Glutamatergic neuron (in vitro differentiated cells): ENCODE measurements at places on chromosomes 6 and 20. TPM values are rescaled to one million over a fixed set of nuclear protein-coding genes. Genes with fewer than 3 reads are reported as not detected.
A peak's percentile ranks its signal among the peaks of the same experiment; 100 is the strongest.

DNA sequence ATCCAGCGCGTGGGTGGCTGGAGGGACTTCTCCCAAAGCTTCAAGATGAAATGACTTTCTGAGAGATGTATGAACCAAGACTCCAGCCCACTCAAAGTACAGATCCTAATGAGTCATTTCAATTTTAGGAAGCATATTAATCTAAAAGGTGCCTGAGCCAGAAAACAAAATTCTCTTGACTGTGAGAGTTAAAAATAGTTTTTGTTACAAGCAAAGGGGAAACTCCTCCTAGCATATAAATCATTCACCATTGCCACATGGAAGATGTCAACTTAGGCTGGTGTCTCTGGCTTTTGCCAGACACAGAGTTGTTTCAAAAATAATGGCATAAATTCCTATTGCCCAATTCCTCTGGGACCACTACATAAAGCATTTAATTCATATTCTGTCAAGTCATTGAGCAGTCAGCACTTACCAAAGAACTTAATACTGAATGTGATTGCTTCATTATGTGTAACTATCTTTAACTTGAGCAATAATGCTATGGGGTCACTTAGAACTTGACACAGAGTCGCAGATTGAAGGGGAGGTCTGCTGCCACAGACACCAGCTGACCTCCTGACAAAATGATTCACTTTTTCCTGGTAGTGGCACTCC, 280.6 kb downstream of the SLC35F1 start:
- DNase-seq, result no peak
- H3K27ac ChIP-seq, result no peak overlapping the region
- H3K36me3 ChIP-seq, result no peaks in the 10 kb centered on the region
- H3K4me1 ChIP-seq, result peaks cover 3% of the 10 kb centered on the region
- H3K4me3 ChIP-seq, result no peak overlapping the region

DNA sequence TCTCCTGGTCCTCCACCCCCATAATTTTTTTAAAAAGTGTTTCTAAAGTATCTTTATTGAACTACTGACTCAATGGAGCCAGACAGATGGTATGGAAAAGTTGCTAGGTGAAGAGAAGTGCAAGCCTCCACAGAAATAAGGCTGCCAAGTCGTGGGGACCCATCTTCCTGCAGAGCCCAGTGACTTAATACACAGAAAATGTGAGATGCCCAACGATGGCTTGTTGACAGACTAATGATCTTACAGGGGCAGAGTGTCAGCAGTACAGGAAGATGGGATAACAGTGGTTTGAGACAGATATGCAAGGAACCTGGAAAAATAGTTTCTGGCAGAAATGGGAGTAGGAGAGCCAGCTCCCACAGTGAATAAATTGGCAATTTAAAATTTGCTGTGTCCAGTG, 43.3 kb downstream of the FYN start:
- H3K4me3 ChIP-seq, result peak overlapping the region; percentile 10
- no peak for DNase-seq
- no peak overlapping the region for H3K27ac ChIP-seq
- peaks cover 6% of the 10 kb centered on the region for H3K27me3 ChIP-seq
- no peaks in the 10 kb centered on the region for H3K36me3 ChIP-seq

DNA sequence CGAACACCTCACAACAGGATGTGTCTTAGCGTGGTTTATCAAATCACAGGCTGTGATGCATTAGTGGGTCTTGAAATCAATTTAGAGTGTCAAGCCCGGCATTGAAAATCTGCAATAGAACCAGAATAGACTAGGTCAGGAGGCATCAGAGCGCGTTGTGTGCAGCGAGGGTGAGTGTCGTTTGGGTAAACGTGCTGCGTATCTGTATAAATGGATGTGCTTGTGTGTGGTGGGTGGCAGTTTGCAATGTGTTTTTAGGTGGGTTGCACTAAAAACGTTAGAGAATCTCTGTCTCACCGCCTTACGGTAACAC, 121.0 kb upstream of the SULF2 start:
- H3K36me3 ChIP-seq, result no peaks in the 10 kb centered on the region
- H3K4me1 ChIP-seq, result peaks cover 51% of the 10 kb centered on the region
- peaks cover 14% of the 10 kb centered on the region for H3K27me3 ChIP-seq
- no peak for DNase-seq
- no peak overlapping the region for H3K4me3 ChIP-seq

GRCh38 chr20:47419953-47420514, 63.5 kb upstream of the ZMYND8 start:
- H3K36me3 ChIP-seq, result no peaks in the 10 kb centered on the region
- no peaks in the 10 kb centered on the region for H3K27me3 ChIP-seq
- no peak overlapping the region for H3K4me3 ChIP-seq
- peak; percentile 21 for DNase-seq
- peak overlapping the region; percentile 89 for H3K27ac ChIP-seq

- DNase-seq, result no peak
- no peak overlapping the region for H3K4me3 ChIP-seq
- H3K4me1 ChIP-seq, result peaks cover 4% of the 10 kb centered on the region
- H3K27ac ChIP-seq, result no peak overlapping the region
These were observed 3.3 kb downstream of the ZSWIM3 start for GRCh38 chr20:45860560-45861220.

DNA sequence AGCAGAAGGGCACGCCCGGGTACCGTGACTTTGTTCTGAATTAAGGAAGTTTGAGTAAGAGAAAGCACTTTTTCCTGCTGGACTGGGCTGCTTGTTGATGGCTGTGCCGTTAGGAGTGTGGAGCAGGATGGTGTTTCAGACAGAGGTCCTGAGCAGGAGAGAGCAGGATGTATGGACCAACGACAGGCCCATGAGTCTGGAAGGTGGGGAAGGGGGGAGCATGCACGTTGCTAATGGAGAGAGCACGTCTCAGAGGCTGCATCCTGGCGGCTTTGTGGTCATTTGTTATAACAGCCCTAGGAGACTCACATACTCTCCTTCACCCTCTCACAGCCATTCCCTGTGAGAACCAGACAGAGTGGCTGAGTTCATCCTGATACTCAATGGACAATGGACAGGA, 56.8 kb downstream of the PHACTR3 start:
- H3K36me3 ChIP-seq, result peaks cover 37% of the 10 kb centered on the region
- H3K27me3 ChIP-seq, result peaks cover 13% of the 10 kb centered on the region
- no peak for DNase-seq
- H3K4me1 ChIP-seq, result peaks cover 4% of the 10 kb centered on the region
- no peak overlapping the region for H3K27ac ChIP-seq

DNA sequence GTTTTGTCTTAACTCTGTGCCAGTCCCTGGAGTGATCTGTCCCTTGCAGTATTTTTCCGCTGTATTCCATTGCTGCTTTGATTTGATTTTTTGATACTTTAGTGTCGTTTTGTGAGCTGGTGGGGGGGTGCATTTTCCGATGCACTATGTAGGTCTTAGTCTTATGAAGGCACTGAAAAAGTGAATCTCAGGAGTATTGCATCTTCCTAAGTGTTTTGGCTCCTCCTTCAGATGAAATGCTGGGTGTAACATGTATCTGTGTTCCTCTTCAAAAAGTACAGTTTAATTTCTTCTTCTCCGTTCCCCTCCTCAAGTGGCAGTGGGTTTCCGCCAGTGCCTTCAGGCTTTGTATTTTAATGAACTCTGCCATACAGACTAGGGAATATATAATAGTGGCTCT, 580.7 kb upstream of the GJE1 start:
- no peaks in the 10 kb centered on the region for H3K4me1 ChIP-seq
- H3K27ac ChIP-seq, result no peak overlapping the region
- peaks cover 5% of the 10 kb centered on the region for H3K36me3 ChIP-seq
- no peak for DNase-seq

- H3K27me3 ChIP-seq, result peaks cover 7% of the 10 kb centered on the region
- no peak overlapping the region for H3K4me3 ChIP-seq
- no peaks in the 10 kb centered on the region for H3K36me3 ChIP-seq
- no peak for DNase-seq
- peaks cover 14% of the 10 kb centered on the region for H3K4me1 ChIP-seq
- no peak overlapping the region for H3K27ac ChIP-seq
These were observed 58.7 kb downstream of the CD40 start for GRCh38 chr20:46176739-46177378.

GRCh38 chr6:109321752-109322151, 60.5 kb downstream of the CD164 start:
- no peak overlapping the region for H3K27ac ChIP-seq
- peaks cover 7% of the 10 kb centered on the region for H3K27me3 ChIP-seq
- H3K36me3 ChIP-seq, result no peaks in the 10 kb centered on the region
- H3K4me1 ChIP-seq, result peaks cover 10% of the 10 kb centered on the region

- no peak overlapping the region for H3K27ac ChIP-seq
- no peaks in the 10 kb centered on the region for H3K4me1 ChIP-seq
- H3K27me3 ChIP-seq, result no peaks in the 10 kb centered on the region
- H3K4me3 ChIP-seq, result no peak overlapping the region
- no peaks in the 10 kb centered on the region for H3K36me3 ChIP-seq
These were observed 5.6 kb upstream of the VNN2 start for GRCh38 chr6:132763269-132763668.

DNA sequence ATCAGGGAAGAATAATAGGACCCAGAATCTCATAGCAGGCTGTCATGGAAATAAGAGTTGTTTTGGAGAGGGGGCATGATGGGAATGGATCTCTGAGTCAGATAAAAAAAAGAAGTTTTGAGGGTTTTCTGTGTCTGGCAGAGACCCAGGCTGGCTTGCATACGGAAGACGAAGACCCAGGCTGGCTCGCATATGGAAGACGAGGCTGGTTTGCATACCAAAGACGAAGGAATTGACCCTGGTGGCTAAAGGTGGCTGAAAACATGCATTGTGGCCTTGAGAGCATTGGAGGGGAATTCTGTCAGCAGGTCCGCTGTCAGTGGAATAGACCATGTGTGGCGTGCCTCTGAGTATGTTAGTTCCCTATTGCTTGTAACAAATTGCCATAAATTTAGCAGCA, 335.1 kb downstream of the BTBD3 start:
- H3K36me3 ChIP-seq, result no peaks in the 10 kb centered on the region
- H3K4me1 ChIP-seq, result no peaks in the 10 kb centered on the region
- no peaks in the 10 kb centered on the region for H3K27me3 ChIP-seq
- H3K4me3 ChIP-seq, result no peak overlapping the region

- no peak for DNase-seq
- no peak overlapping the region for H3K4me3 ChIP-seq
- no peaks in the 10 kb centered on the region for H3K36me3 ChIP-seq
These were observed 93.2 kb downstream of the TBX18 start for GRCh38 chr6:84671183-84671582.

- peak; percentile 69 for DNase-seq
- H3K4me3 ChIP-seq, result no peak overlapping the region
- H3K4me1 ChIP-seq, result peaks cover 6% of the 10 kb centered on the region
- H3K36me3 ChIP-seq, result no peaks in the 10 kb centered on the region
- peaks cover 5% of the 10 kb centered on the region for H3K27me3 ChIP-seq
- no peak overlapping the region for H3K27ac ChIP-seq
These were observed 3.1 kb upstream of the CABLES2 start for GRCh38 chr20:62409931-62410745.

- H3K27ac ChIP-seq, result no peak overlapping the region
- no peak overlapping the region for H3K4me3 ChIP-seq
- no peaks in the 10 kb centered on the region for H3K4me1 ChIP-seq
These were observed 14.4 kb upstream of the FOXO3 start for GRCh38 chr6:108546079-108547049.

GRCh38 chr20:50903353-50904051, 27.7 kb downstream of the ADNP start:
- no peak for DNase-seq
- H3K36me3 ChIP-seq, result no peaks in the 10 kb centered on the region
- H3K27ac ChIP-seq, result no peak overlapping the region
- peaks cover 1% of the 10 kb centered on the region for H3K27me3 ChIP-seq
- no peaks in the 10 kb centered on the region for H3K4me1 ChIP-seq

- H3K27me3 ChIP-seq, result no peaks in the 10 kb centered on the region
- H3K4me1 ChIP-seq, result peaks cover 7% of the 10 kb centered on the region
- DNase-seq, result no peak
- H3K36me3 ChIP-seq, result no peaks in the 10 kb centered on the region
- H3K4me3 ChIP-seq, result no peak overlapping the region
These were observed 79.8 kb upstream of the SCAF8 start for GRCh38 chr6:154653385-154653784.

GRCh38 chr6:89500611-89501010, 67.7 kb downstream of the ANKRD6 start:
- no peak for DNase-seq
- H3K27ac ChIP-seq, result peak overlapping the region; percentile 67
- no peaks in the 10 kb centered on the region for H3K27me3 ChIP-seq
- peak overlapping the region; percentile 65 for H3K4me3 ChIP-seq
- H3K36me3 ChIP-seq, result no peaks in the 10 kb centered on the region
- peaks cover 46% of the 10 kb centered on the region for H3K4me1 ChIP-seq

- H3K36me3 ChIP-seq, result no peaks in the 10 kb centered on the region
- DNase-seq, result no peak
- no peaks in the 10 kb centered on the region for H3K4me1 ChIP-seq
- H3K27ac ChIP-seq, result no peak overlapping the region
- H3K27me3 ChIP-seq, result no peaks in the 10 kb centered on the region
- no peak overlapping the region for H3K4me3 ChIP-seq
These were observed 27.5 kb upstream of the TBC1D22B start for GRCh38 chr6:37230104-37230503.

- H3K36me3 ChIP-seq, result no peaks in the 10 kb centered on the region
- H3K27ac ChIP-seq, result no peak overlapping the region
- peaks cover 14% of the 10 kb centered on the region for H3K4me1 ChIP-seq
These were observed 117.7 kb downstream of the PLEKHG1 start for GRCh38 chr6:150717419-150717818.

GRCh38 chr6:148681666-148682065, 65.2 kb upstream of the UST start:
- no peak overlapping the region for H3K27ac ChIP-seq
- no peak overlapping the region for H3K4me3 ChIP-seq
- H3K36me3 ChIP-seq, result peaks cover 6% of the 10 kb centered on the region
- no peaks in the 10 kb centered on the region for H3K27me3 ChIP-seq
- H3K4me1 ChIP-seq, result no peaks in the 10 kb centered on the region

- peaks cover 3% of the 10 kb centered on the region for H3K27me3 ChIP-seq
- H3K27ac ChIP-seq, result no peak overlapping the region
- H3K4me3 ChIP-seq, result no peak overlapping the region
These were observed 105.0 kb upstream of the SYNCRIP start for GRCh38 chr6:85747666-85748065.

- H3K36me3 ChIP-seq, result no peaks in the 10 kb centered on the region
- H3K27me3 ChIP-seq, result peaks cover 2% of the 10 kb centered on the region
- DNase-seq, result no peak
These were observed 80.0 kb downstream of the SESN1 start for GRCh38 chr6:109014606-109015005.

Gene ATP6V1G2
- 95.6 TPM for total RNA-seq

Gene ERVFRD-1
- total RNA-seq, result not detected

Gene RSPO3
- total RNA-seq, result not detected

Gene LY86
- not detected for total RNA-seq

Gene TJAP1
- total RNA-seq, result 30.9 TPM

Gene SYCP2
- total RNA-seq, result 0.69 TPM

Gene GPR6
- total RNA-seq, result not detected

Gene XKR7
- total RNA-seq, result 284 TPM

Gene ZNF334
- 32.9 TPM for total RNA-seq

Gene KIF25
- total RNA-seq, result not detected

Gene PCK1
- total RNA-seq, result not detected

Gene ZKSCAN8
- 37.4 TPM for total RNA-seq

Gene MAS1
- not detected for total RNA-seq
